ENCODE measurements at places on chromosomes 6 and 20.

DNA sequence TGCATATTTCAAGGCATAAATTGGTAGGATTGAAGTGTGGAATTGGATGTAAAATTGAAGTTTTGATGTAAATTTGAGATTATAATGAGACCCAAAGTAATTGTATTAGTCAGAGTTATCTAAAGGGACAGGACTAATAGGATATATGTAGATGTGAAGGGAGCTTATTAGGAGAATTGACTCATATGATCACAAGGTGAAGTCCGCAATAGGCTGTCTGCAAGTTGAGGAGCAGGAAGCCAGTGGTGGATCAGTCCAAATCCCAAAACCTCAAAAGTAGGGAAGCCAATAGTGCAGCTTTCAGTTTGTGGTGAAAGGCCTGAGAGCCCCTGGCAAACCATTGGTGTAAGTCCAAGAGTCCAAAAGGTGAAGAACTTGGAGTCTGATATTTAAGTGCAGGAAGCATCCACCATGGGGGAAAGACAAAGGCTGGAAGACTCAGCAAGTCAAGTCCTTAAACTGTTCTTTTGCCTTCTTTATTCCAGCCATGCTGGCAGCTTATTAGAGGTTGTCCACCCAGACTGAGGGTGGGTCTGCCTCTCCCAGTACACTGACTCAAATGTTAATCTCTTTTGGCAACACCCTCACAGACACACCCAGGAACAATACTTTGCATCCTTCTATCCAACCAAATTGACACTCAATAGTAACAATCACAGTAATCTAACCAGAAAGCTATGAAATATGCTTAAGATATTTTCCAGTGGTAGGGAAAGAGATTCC lies 442.6 kb upstream of the PTCHD4 start:
- no peak for DNase-seq

DNA sequence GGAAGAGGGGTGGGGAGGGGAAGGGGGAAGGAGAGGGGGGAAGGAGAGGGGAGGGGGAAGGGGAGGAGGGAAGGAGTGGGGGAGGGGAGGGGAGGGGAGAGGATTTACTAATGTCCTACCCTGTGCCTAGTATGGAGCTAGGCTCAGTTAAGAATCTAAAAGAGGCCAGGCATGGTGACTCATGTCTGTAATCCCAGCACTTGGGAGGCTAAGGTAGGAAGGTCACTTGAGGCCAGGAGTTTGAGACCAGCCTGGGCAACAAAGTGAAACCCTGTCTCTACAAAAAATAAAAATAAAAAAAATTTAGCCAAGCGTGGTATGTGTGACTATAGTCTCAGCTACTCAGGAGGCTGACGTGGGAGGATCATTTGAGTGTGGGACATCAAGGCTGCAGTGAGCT lies 13.0 kb downstream of the UBE2J1 start:
- no peak for DNase-seq

GRCh38 chr6:134519465-134519864 lies 201.6 kb upstream of the SGK1 start:
- peak; percentile 32 for DNase-seq

DNA sequence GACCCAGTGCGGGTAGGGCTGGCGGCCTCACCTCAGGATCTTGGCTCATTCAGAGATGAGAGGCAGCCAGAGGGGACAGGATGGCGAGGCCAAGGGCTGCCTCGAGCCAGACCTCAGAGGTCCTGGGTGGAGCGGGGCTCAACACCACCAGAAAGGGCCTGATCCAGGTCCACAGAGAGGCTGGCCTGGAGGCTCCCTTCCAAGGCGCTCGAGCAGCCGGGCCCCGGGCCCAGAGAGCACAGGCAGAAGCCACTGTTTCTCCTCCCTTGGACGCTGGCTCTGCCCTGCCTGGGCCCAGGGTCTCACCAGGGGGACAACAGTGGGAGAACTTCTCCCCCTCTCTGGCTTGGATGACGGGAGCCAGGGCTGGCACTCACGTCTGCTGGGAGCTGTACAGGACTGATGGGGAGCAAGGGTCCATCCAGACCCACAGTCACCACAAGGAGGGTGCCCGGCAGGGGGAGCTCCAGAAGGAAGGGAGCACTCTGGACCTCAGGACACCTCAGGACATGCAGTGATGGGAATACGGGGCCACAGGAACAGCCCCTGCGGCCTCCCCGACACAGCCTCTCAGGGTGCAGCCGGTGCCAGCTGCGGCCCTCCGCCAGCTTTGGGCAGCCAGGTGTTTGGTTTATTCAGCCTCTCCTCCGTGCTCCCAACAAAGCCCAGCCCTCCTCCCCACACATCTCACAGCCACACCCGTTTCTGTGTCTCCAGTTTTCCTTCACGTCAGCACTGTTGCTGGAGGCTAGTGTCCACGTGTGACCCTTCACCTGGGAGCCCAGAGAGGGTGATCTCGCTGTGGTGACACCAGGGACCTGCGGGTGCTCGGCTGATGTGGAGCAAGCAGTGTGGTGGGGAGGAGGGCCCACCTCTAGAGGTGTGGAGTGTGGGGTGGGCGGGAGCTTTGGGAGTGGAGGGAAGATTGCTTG lies 8.7 kb downstream of the RPS21 start:
- no peak for DNase-seq

DNA sequence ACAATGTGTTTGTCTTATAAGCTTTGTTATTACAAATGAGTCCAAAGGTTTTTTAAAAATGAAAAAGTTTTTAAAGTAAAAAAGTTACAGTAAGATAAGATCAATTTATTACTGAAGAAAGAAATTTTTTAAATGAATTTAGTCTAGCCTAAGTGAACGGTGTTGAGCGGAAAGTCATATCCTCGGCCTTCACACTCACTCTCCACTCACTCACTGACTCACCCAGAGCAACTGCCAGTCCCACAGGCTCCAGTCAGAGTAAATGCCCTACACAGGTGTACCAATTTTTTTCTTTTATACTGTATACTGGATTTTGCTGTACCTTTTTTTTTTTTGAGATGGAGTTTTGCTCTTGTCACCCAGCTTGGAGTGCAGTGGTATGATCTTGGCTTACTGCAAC lies 42.7 kb upstream of the AGPAT4 start:
- DNase-seq, result no peak

- no peak for DNase-seq
Observed at GRCh38 chr20:9119776-9120175, 50.9 kb downstream of the PLCB4 start.

DNA sequence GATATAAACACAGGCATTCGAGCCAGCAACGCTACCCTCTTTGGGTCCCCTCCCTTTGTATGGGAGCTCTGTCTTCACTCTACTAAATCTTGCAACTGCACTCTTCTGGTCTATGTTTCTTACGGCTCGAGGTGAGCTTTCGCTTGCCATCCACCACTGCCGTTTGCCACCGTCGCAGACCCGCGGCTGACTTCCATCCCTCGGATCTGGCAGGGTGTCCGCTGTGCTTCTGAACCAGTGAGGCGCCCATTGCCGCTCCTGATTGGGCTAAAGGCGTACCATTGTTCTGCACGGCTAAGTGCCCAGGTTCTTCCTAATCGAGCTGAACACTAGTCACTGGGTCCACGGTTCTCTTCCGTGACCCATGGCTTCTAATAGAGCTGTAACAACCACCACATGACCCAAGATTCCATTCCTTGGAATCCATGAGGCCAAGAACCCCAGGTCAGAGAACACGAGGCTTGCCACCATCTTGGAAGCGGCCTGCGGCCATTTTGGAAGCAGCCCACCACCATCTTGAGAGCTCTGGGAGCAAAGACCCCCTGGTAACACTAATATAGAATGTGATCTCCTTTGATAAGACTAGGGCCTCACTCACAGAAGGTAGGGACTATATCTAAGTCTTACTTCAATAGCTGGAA lies 973 bp downstream of the UBD start:
- no peak for DNase-seq

DNA sequence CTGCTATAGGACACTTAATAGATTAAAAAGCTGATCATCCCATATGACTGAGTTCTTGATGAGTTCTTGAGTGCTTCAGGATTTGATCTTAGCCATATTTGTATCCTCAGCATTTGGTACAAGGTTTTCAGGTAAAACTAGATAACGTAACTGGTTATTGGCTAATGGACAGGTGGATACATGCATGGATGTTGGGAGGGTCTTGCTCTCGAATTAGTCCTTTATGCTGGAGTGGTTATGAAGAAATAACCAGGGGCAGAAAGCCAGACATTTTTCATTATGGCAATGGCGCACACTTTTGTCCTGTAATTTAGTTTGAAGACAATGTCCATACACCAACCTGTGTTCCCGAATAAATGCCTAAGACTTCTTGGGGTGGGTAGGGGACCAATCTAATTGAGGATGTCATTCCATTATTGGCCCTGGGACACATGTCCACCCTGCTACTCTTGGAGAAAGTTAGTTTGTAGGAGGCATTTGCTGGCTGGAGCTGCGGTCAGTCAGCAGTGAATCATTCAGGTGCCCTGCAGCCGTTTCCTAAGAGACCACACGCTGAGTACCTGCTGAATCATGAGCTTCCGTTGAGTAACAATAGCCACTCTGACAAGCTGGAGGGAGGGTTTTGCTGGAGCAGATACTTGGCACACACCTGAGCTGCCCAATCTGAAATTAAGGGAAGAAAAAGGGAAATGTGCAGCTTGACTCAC lies 194.4 kb downstream of the FOXA2 start:
- DNase-seq, result no peak

DNA sequence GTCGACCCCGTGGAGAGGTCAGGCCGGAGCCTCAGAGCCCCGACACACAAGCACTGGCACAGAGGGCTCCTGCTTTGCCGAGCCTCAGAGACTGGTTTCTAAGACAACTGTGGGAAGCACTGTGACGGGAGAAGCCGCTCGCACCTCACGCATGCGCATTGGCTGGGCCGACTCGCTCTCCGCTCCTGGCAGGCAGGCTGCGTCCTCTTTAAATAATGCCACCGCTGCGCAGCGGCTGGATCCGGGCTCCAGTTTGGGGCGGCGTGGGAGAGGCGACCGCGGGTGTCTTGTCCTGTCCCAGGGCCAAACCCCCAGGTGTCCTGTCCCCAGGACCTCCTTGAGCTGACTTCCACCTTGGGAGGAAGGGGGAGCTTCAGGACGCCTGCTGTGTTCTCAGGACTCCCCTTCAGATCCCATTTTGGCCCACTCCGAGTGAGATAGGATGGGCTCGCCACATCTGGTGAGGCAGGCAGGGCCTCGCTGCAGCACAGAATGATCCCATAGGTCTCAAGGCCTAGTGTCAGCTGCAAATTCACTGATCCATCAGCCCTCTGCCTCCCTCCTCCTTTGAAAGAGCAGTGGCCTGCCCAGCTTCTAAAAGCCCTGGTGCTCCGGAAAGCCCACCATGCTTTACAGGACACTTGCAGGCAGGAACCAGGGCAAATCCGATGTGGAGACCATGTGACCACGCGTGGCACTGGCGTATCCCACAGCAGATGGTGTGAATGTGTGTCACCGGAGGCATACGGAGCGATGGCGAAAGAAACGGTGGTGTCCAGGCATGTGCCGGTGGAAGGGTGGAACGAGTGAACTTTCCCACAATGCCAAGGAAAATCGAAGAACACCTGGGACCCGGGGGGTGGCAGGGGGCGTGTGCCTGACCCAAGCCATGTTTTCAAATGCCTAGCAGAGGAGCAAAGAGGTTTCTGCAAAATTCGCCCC lies 169.3 kb upstream of the ZNF337 start:
- DNase-seq, result peak; percentile 61

DNA sequence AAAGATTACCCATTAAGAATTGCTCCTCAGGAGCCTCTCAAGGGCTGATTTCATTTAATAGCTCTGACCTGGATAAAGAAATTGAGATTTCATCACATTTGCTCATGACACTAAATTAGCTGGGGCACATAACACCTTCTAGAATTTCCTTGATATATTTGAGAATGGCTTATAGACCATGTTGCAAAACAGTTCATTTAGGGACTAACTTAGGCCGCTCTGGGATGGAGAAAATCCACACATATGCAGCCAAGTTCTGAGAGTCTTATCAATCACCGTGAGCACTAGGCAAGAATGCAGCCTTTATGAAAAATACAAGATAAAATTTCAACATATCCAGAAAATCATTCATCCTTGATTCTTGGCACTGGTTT lies 91.0 kb upstream of the MCHR2 start:
- DNase-seq, result no peak

DNA sequence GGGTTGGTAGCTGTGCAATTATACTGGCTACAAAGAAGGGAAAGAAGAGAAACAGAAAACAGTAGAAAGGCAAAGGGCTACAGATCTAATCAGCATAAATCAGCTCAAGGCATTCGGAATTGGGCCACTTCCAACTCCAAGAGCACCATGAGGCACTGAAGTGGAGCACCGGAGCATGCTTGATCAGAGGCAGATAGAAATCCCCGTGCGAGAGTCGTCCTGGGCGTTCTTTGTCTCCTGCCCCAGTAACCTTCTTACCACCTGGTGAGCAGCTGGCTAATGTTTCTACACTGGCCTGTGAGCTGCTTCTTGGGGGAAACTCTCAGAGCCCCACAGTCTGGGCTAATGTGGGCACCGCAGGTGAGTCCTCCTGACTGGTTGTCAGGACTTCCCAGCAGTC lies 16.7 kb downstream of the NEDD9 start:
- DNase-seq, result no peak

DNA sequence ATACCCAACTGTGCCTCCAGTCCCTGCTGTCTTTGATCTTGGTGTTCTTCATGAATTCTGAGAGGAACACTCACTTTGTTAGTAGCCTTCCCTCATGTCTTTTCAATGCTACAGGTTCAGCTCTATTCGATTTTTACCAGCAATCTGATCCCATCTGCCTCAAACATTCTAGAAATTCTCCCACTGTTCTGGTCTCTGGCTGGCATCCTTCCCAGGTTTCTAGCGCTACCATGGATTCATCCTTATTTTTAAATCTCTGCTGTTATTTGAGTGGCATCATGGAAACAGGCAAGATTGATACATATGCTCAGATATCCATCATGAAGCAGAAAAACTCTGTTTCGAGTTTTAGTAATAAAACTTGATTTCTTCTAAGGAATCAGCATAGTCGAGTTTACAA lies 94.8 kb downstream of the GRM1 start:
- no peak for DNase-seq

- peak; percentile 15 for DNase-seq
Observed at GRCh38 chr6:3287308-3287707, 28.6 kb downstream of the PSMG4 start.

GRCh38 chr6:15369838-15370237 lies 124.0 kb downstream of the JARID2 start:
- DNase-seq, result no peak

GRCh38 chr20:17227669-17228623 lies 1.1 kb downstream of the PCSK2 start:
- no peak for DNase-seq

- DNase-seq, result no peak
Observed at GRCh38 chr20:5780846-5781217, 30.6 kb downstream of the SHLD1 start.
